Sigmoid colon (tissue), 7 donors: ENCODE measurements at places on chromosomes 4 and X. TPM values are rescaled to one million over a fixed set of nuclear protein-coding genes. Genes with fewer than 3 reads are reported as not detected.
A peak's percentile ranks its signal among the peaks of the same experiment; 100 is the strongest.

DNA sequence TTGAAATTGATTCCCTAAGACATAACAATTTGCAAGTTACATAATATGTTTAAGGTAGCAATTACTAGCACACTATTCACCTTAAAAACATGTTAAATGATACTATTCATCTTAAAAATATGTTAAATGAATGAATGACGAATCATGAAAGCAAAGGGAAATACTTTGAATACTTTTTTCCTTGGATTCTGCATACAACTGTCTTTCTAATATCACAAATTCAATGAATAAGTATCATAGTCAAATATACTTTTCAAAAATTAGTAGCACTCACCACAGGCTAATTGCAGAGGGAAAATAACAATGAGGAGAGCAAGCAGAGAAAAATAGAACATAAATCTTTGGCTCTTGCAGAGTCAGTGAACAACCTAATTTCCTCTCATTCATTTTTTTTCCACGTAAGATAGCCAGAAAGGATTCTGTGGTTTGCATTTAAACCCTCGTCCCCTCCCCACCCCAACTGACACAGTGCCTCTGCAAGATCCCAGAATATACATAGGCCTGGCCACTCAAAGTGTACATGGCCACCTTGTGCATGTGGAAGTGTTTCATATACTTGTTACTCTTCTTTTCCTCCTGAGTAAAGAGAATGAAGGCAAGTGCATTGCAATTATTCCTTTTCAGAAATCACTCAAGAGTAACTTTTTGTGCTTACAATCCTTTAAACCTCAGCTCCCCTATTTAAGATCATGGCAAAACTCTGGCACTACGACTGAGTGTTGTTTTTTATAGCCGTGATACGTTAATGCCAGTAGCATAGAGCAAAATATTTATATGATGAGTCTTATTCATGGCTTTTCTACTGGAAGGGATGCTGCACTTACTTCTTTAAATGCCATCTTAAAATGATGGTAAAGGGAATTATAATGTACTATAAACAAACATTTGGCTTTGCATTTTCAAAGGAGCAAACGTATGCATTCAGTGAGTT, 236.4 kb downstream of the PDGFC start:
- H3K4me3 ChIP-seq: no peak overlapping the region
- H3K27me3 ChIP-seq: no peaks in the 10 kb centered on the region
- no peak overlapping the region for H3K27ac ChIP-seq

Gene CENPE
- total RNA-seq: 1.2 TPM

DNA sequence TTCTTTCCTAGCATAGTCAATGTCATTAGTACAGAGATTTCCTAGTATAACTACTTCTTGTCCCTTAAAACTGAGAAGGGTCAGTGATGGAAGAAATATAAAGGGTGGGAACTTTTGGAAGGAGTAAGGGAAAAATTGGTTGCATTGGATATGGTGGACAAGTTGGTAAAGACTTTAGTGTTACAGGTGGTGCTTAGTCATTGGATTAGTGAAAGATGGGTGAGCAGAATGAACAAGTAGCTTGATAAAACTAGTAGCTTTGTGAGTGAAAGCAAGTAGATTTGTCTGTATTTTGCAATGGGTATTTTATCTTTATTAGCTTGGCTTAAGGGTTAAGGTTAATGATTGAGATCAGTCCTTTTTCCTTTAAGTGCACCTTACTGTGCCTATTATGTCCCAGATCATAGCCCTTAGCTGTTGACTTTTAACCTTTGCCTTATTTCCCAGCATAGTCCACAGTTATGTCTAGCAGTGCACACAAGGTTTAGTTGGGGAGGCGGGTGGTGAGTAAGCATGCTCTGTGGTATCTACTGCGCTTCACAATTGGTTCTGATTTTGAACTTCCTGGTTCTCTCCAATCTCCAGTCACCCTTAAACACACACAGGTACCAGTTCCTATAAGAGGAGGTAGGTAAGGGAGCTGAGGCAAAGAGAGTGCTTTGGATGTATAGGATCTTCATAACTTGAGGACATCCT, 9.5 kb downstream of the WDR44 start:
- no peak overlapping the region for H3K4me3 ChIP-seq
- DNase-seq: no peak
- no peak overlapping the region for H3K27ac ChIP-seq
- no peaks in the 10 kb centered on the region for H3K36me3 ChIP-seq
- peaks cover 14% of the 10 kb centered on the region for H3K4me1 ChIP-seq
- H3K27me3 ChIP-seq: no peaks in the 10 kb centered on the region

GRCh38 chrX:33175201-33175600, 36.1 kb downstream of the DMD start:
- no peak for DNase-seq
- no peaks in the 10 kb centered on the region for H3K27me3 ChIP-seq
- H3K4me3 ChIP-seq: no peak overlapping the region
- H3K4me1 ChIP-seq: no peaks in the 10 kb centered on the region
- H3K27ac ChIP-seq: no peak overlapping the region
- no peaks in the 10 kb centered on the region for H3K36me3 ChIP-seq

Gene ITGB1BP2
- 10.7 TPM for total RNA-seq

Gene NAP1L3
- 5.7 TPM for total RNA-seq

Gene FAM9B
- total RNA-seq: not detected

DNA sequence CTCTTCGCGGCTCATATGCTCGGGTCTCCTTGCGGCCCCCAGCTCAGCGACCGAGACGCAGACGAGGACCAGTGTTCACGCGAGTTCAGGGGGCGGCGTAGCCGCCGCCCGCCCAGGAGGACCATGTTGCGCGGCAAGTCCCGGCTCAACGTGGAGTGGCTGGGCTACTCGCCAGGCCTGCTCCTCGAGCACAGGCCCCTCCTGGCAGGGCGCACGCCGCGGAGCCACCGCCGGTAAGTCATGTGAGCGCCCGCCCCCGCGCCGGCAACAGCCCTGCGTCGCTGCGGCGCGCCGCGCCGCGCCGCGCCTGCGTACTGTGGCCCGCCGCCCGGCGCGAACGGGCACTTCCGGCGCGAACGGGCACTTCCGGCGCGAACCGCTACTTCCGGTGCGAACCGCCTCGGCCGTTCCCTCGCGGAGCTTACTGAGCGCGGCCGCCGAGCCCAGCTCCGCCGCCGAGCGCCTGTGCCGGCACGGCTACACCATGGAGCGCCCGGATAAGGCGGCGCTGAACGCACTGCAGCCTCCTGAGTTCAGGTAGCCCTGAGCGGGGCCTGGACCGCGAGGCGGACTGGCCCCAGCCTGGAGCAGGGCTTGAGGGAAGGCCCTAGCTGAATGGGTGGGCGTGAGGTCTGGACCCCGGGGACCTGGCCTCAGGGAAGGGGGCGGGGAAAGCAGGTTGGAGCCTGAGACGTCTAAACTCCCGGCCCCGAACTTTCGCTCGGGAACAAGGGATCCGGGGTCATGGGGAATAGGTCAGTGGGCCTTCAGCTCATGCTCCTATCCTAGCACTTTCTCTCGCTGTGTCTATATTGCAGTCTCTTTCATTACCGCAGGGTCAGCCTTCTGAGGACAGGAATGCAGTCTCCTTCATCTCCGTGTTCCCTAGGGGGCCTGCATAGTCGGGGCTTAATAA, at the start of gene VMA21:
TSS of gene VMA21 (plus strand) at position 382 of the 916 bp plus-strand sequence. CDS start at position 485, 103 bp downstream.
- H3K27ac ChIP-seq: peak within 1 kb of the TSS; percentile 91
- no peaks in the 10 kb centered on the region for H3K4me1 ChIP-seq
- DNase-seq: peak; percentile 96
- H3K4me3 ChIP-seq: peak within 1 kb of the TSS; percentile 76

- no peaks in the 10 kb centered on the region for H3K36me3 ChIP-seq
- DNase-seq: no peak
- no peaks in the 10 kb centered on the region for H3K27me3 ChIP-seq
- no peak overlapping the region for H3K4me3 ChIP-seq
- no peaks in the 10 kb centered on the region for H3K4me1 ChIP-seq
- no peak overlapping the region for H3K27ac ChIP-seq
Observed at GRCh38 chr4:36128689-36129088, 115.6 kb downstream of the ARAP2 start.
